ENCODE measurements at places on chromosomes 13 and 19.

DNA sequence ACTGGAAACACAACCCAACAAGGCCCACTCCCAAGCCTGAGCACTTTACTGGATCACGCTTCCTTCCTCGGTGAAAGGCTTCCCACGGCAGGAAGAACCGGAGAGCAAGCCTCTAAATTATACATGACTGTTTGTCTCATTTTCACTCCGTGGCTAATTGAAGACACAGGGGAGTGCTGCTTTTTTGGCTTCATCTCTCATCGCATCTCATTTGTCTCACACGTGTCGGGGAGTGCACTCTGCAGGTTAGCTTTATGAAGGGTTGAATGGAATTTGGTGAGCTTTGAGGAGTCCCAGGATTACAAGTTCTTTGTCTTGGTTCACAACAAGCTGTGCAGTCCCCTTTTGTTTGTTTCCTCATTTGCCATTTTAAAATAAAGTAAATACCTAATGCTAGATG lies 544.6 kb downstream of the GPC6 start:
- DNase-seq: no peak

DNA sequence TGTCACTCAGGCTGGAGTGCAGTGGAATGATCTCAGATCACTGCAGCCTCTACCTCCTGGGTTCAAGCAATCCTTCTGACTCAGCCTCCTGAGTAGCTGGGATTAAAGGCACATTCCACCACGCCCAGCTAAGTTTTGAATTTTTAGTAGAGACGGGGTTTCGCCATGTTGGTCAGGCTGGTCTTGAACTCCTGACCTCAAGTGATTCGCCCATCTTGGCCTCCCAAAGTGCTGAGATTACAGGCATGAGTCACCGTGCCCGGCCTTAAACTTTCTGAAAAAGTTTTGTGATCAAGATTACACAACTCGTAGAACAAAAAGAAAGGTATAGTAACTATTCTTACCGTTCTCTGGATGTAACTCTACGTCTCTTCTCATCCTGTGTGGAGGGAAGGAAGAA lies 21.2 kb downstream of the DNMT1 start:
- no peak for DNase-seq

- no peak for DNase-seq
Observed at GRCh38 chr19:2449019-2449418, 7.7 kb downstream of the LMNB2 start.

DNA sequence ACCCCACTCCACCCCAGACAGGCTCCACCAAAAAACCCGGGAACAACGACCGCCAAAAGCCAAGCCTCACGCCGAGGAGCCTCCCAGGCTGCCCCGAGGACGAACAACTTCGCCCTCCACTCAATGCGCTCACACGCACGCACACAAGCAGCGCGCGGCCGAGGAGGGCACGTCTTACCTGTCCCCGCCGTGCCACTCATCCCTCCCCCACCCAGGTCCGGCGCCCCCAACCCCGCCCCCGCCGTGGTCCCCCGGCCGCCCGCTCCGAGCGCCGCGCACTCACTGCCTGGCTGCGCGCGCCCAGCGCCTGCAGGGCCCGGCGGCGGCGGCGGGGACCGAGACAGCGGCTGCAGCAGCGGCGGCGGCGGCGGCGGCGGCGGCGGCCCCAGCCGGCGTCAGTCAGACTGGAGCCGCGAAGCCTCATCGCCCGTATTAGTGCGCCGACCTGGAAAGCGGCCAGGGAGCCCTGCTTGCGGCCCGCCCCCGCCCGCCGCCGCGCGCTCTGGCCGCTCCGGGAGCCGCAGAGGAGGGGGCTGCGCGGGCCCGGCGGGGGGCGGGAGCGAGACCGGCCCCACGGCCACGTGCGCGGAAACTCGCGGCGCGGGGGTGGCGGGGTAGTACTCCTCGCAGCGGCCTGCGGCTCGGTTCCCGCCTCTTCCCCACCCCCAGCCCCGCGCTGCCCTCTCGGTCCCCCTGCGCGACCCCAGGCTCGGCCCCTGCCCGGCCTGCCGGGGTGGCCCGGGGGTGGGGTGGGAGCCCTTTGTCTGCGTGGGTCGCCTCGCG lies at the start of gene SMAD9:
Gene SMAD9 (minus strand): TSS at position 406 of the 783 bp plus-strand sequence. CDS start 40,549 bp downstream, outside the sequence.
- DNase-seq: no peak

Data from cortex of kidney (tissue), 1 donor.